Ovary (tissue), 10 donors: ENCODE measurements at places on chromosomes 2 and 18. TPM values are rescaled to one million over a fixed set of nuclear protein-coding genes. Genes with fewer than 3 reads are reported as not detected.

- no peak for DNase-seq
- no peak overlapping the region for H3K4me3 ChIP-seq
- no peaks in the 10 kb centered on the region for H3K4me1 ChIP-seq
- no peaks in the 10 kb centered on the region for H3K27me3 ChIP-seq
Measured at GRCh38 chr2:200756618-200757321, 54.9 kb upstream of the BZW1 start.

DNA sequence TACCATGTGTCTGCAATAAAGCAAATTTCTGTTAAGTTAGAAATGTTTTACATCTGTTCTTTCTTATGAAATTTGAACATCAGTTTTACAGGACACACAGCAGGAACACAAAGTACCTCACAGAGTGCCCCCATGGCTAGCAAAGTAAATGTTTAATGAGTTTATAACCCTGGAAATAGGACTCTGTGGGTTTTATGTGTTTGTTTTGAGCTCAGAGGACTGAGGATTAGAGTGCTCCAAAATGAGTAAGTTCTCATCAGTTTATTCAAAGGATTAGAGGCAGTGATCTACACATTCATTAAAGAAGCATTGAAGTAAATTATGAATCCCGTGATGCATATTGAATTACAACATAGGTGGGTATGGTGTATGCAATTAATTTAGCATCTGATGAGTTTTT is 281.8 kb downstream of the GULP1 start:
- H3K4me1 ChIP-seq = no peaks in the 10 kb centered on the region
- no peaks in the 10 kb centered on the region for H3K27me3 ChIP-seq
- no peaks in the 10 kb centered on the region for H3K36me3 ChIP-seq
- no peak overlapping the region for H3K27ac ChIP-seq
- no peak overlapping the region for H3K4me3 ChIP-seq
- DNase-seq = no peak

Gene LOXHD1
- 0.32 TPM for total RNA-seq

DNA sequence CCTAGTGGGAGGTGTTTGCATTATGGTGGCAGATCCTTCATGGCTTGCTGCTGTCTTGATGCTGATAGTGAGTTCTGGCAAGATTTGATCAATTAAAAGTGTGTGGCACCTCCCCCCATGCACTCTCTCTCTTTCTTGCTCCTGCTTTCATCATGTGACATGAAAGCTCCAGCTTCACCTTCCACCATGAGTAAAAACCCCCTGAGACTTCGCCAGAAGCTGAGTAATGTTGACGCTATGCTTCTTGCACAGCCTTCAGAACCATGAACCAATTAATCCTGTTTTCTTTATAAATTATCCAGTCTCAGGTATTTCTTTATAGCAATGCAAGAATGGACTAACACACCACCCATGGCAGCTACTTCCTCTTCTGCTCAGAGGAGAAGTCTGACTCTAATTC is 2181.4 kb upstream of the PIK3C3 start:
- no peaks in the 10 kb centered on the region for H3K4me1 ChIP-seq
- no peaks in the 10 kb centered on the region for H3K36me3 ChIP-seq
- H3K27me3 ChIP-seq = no peaks in the 10 kb centered on the region

GRCh38 chr2:176753752-176754474 is 458.7 kb upstream of the HNRNPA3 start:
- H3K4me1 ChIP-seq = no peaks in the 10 kb centered on the region
- H3K36me3 ChIP-seq = no peaks in the 10 kb centered on the region
- DNase-seq = no peak
- no peak overlapping the region for H3K27ac ChIP-seq
- no peaks in the 10 kb centered on the region for H3K27me3 ChIP-seq

Gene CEP192
- total RNA-seq = 48.6 TPM

Gene KIF5C
- total RNA-seq = 0.73 TPM

Gene MAP2
- total RNA-seq = 6.0 TPM

DNA sequence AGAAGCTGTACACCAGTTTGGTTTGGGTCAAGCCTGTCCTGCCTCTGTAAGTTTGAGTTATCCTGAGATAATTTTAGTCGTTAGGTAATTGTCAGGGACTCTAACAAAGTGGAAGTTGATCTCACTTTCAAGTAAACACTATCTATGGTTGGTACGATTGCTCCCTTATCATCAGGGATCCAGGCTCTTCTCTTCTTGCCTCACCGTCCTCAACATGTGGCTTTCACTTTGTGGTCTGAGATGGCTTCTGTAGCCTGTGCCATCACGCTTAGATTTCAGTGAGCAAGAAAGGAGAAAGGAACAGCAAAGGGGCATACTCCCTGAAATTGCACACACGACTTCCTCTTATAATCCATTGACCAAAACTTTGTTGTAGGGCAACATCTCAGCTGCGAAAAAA is 115.6 kb downstream of the CTAGE1 start:
- no peak overlapping the region for H3K27ac ChIP-seq
- DNase-seq = no peak
- H3K27me3 ChIP-seq = no peaks in the 10 kb centered on the region
- H3K4me3 ChIP-seq = no peak overlapping the region

Gene DNER
- total RNA-seq = 1.3 TPM

Gene IKZF2
- 6.4 TPM for total RNA-seq

Gene MERTK
- 14.7 TPM for total RNA-seq

- no peaks in the 10 kb centered on the region for H3K27me3 ChIP-seq
- H3K4me3 ChIP-seq = no peak overlapping the region
- H3K27ac ChIP-seq = no peak overlapping the region
- no peaks in the 10 kb centered on the region for H3K36me3 ChIP-seq
- no peak for DNase-seq
- H3K4me1 ChIP-seq = no peaks in the 10 kb centered on the region
Measured at GRCh38 chr2:136207030-136207623, 89.2 kb upstream of the CXCR4 start.

DNA sequence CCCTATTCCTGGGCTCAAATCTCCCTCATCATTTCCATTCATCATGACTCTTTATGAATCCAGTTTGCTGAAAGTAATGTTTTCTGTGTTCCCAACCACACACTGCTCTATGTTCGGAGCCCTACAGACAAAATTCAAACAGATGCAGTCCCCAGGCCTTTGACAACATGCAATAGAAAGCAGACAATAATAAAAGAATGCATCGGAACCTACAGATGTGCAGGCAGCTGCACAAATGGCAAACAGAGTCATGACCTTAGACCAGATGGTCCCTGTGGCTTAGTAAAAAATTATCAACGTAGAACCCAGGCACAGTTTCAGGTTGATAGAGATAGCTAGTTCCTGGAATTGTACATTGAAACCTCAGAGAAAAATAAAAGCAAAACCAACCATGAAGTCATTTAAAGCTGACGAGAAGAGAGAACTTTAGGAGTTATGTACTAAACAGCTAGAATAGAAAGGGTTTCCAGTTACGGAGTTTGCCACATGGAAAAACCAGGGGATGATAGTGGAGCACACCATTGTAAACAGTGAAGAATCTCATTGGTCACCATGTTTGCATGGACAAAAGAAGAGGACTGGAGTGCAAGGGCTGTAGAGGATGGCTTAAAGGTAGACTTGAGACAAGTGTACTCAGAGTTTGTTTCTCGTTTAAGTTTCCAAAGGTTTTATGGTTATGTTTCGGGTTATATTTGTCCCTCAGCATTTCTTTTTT is 23.2 kb upstream of the ACVR1 start:
- no peak overlapping the region for H3K4me3 ChIP-seq
- no peak overlapping the region for H3K27ac ChIP-seq
- DNase-seq = no peak
- peaks cover 12% of the 10 kb centered on the region for H3K4me1 ChIP-seq
- H3K36me3 ChIP-seq = no peaks in the 10 kb centered on the region
- no peaks in the 10 kb centered on the region for H3K27me3 ChIP-seq

Gene CPLX4
- not detected for total RNA-seq

Gene CD207
- total RNA-seq = 0.13 TPM

Gene SH3RF3
- total RNA-seq = 4.5 TPM

Gene GDF7
- total RNA-seq = 0.74 TPM

DNA sequence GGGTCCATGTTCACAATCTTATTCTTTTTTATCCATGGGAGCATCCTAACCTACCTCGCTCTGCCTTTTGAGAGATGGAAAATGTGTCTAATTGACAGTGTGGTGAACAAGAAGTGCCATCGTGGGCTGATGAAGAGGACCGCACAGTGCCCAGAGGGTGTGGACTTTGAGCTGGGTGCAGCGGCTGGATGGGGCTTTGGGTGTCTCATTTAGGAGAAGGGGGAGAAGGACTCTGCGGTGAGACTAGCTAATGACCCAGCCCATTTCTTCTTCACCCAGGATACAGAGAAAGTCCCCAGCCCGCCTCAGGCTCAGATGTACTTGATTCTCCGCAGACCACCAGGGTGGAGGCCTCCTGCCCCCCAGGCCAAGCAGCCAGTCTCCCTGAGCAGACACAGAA is 33.7 kb upstream of the SNTG2 start:
- no peak for DNase-seq
- no peaks in the 10 kb centered on the region for H3K27me3 ChIP-seq
- no peaks in the 10 kb centered on the region for H3K4me1 ChIP-seq
- H3K36me3 ChIP-seq = no peaks in the 10 kb centered on the region

Gene CYTIP
- 6.0 TPM for total RNA-seq

Gene HOXD12
- not detected for total RNA-seq

Gene VWA3B
- 1.1 TPM for total RNA-seq

Gene RUFY4
- total RNA-seq = 0.97 TPM

DNA sequence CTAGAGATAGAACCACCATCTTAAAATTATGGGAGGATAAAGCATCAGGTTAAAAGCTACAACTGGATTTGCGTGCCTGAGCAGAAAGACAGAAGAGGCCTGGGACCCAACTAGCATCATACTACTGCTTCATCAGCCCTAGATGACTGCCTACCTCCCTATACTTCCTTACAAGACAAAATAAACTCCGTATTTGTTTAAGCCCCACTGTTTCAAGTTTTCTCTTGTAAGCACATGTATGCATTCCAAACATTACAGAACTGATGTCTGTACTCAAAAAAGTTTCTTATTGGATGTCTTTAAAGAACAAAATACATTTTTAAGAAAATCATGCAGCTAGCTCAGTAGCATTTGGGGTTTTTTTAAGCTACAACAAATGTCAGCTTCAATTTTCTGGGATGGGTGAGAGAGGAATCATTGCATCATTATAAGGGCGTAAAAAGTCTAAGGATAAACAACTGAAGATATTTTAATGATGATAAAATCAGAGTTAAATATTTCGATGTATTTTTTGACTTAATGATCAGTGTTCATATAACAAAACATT is 213.1 kb downstream of the EXOC6B start:
- H3K4me1 ChIP-seq = peaks cover 2% of the 10 kb centered on the region
- H3K4me3 ChIP-seq = no peak overlapping the region
- no peak for DNase-seq
- no peak overlapping the region for H3K27ac ChIP-seq
- no peaks in the 10 kb centered on the region for H3K36me3 ChIP-seq

Gene ATP8B1
- 6.0 TPM for total RNA-seq

- H3K4me3 ChIP-seq = no peak overlapping the region
- no peaks in the 10 kb centered on the region for H3K27me3 ChIP-seq
- H3K27ac ChIP-seq = no peak overlapping the region
Measured at GRCh38 chr2:218172845-218173244, 6.1 kb upstream of the CXCR1 start.

Gene NCOA1
- 64.8 TPM for total RNA-seq

- no peak overlapping the region for H3K27ac ChIP-seq
- H3K27me3 ChIP-seq = no peaks in the 10 kb centered on the region
- H3K4me1 ChIP-seq = no peaks in the 10 kb centered on the region
- no peak overlapping the region for H3K4me3 ChIP-seq
Measured at GRCh38 chr18:73669297-73669696, 478.3 kb downstream of the FBXO15 start.

Gene C2orf15
- total RNA-seq = 0.61 TPM

Gene MAP3K20
- total RNA-seq = 125 TPM

DNA sequence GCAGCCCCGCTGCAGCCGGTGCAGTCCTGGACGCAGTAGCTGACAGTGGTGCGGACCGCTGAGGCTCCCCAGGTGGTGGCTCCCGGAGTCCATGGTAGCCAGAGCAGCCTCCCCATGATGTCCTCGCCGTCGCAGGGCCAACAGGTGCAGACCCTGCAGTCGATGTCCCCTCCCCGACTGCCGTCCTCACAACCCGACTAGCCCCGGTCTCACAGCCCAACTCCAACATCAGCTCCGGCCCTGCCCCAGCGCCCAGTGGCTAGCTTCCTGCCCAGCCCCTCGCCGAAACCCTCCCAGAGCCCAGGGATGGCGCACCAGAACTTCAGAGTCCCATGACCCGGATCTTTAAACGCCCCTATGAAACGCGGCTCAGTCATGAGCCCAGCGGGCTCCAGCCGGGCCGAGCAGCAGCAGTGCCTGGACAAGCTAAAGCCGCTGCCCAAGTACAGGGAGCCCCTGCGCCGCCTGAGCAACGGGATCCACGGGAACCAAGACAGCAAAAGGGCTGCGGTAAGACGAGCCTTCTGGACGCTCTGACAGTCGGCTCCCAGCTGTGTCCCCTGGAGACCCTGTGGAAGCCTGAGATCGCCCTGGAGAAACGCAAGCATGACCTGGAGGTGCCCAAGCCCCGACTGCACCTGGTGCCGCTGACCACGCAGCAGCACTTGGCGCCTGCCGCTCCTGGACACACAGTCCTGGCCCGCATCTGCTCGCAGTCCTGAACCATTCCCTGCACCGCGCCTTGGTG is 53.8 kb upstream of the TUBA3E start:
- no peaks in the 10 kb centered on the region for H3K36me3 ChIP-seq
- H3K4me3 ChIP-seq = no peak overlapping the region
- no peak overlapping the region for H3K27ac ChIP-seq
- no peaks in the 10 kb centered on the region for H3K27me3 ChIP-seq
- H3K4me1 ChIP-seq = peaks cover 2% of the 10 kb centered on the region

Gene KCNJ13
- total RNA-seq = 0.24 TPM

DNA sequence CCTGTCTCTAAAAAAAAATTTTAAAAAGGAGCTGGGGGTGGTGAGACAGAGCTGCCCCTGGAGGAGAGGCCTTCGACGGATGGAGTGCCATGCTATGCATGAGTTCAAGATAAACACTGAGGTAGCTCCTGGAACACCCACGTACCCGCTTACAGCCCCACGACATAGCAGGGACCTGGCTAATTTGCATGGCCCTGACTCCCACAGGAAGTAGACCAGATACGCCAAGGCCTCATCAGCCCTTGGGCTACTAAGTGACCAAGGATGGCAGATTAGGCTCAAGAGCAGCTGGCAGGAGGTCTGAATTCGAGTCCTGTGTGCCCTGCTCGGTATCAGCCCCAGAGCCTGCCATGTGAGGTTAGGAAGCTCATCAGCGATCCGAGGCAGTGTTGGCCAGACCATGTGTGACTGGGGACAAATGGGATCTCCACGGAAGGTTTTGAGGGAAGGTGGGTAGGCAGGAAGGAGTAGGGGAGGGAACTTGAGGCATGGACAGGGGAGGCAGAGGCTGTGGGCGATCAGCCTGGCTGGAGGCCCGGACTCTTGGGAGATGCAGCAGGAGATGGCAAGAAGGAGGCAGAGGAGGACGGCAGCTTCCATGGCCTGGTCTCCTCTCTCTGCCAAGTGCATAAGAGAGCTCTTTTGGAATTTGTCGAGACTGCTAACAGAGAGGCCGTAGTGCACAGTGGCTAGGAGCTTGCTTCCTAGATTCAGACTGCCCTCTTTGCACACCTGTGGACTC is 218.3 kb downstream of the GLI2 start:
- no peak overlapping the region for H3K4me3 ChIP-seq
- peaks cover 11% of the 10 kb centered on the region for H3K4me1 ChIP-seq
- DNase-seq = no peak
- H3K27me3 ChIP-seq = no peaks in the 10 kb centered on the region
